ENCODE measurements at places on chromosomes 12 and 14. TPM values are rescaled to one million over a fixed set of nuclear protein-coding genes. Genes with fewer than 3 reads are reported as not detected.

DNA sequence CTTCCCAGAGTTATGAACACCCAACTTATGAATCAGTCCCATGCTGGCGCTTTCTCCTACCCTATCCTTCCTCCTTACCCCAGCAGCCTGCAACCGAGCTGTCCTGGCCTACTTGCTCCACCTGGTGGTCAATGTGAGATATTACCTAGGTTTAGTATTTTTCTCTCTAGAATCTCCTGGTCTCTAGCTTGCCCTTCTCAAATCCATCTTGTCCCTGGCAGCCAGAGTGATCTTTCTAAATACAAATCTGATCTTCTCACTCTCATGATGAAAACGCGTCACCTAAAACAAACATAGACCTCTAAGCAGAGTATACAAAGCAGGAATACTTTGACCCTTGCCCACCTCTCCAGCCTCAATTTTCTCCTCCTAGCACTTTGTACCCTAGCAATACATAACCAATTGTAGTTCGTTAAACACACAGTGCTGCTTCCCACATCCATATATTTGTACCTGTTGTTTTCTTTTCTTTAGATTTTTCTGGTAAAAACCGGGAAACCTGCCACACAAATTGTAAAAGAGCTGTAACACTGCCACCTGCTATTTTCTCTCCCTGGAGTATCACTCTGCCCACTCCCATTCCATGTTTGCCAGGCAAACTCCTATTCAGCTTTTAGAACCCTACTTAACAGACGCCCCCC, 20.0 kb upstream of the TCP11L2 start:
- no peaks in the 10 kb centered on the region for H3K27me3 ChIP-seq
- H3K4me1 ChIP-seq, result no peaks in the 10 kb centered on the region
- H3K4me3 ChIP-seq, result no peak overlapping the region
- H3K36me3 ChIP-seq, result no peaks in the 10 kb centered on the region
- no peak for DNase-seq

CELA1 gene
- not detected for total RNA-seq

GRCh38 chr12:33703221-33703620, 263.6 kb upstream of the SYT10 start:
- H3K27ac ChIP-seq, result no peak overlapping the region
- no peak for DNase-seq
- H3K4me1 ChIP-seq, result no peaks in the 10 kb centered on the region
- no peak overlapping the region for H3K4me3 ChIP-seq
- no peaks in the 10 kb centered on the region for H3K36me3 ChIP-seq
- no peaks in the 10 kb centered on the region for H3K27me3 ChIP-seq

TDRD9 gene
- total RNA-seq, result 0.74 TPM

GRCh38 chr12:4743046-4743445, 22.8 kb downstream of the GALNT8 start:
- DNase-seq, result no peak
- no peaks in the 10 kb centered on the region for H3K27me3 ChIP-seq
- no peak overlapping the region for H3K27ac ChIP-seq
- no peaks in the 10 kb centered on the region for H3K4me1 ChIP-seq
- H3K36me3 ChIP-seq, result no peaks in the 10 kb centered on the region
- no peak overlapping the region for H3K4me3 ChIP-seq

GRCh38 chr12:67326637-67327036, 57.5 kb downstream of the CAND1 start:
- no peak for DNase-seq
- H3K36me3 ChIP-seq, result no peaks in the 10 kb centered on the region
- no peaks in the 10 kb centered on the region for H3K4me1 ChIP-seq
- H3K27ac ChIP-seq, result no peak overlapping the region
- no peak overlapping the region for H3K4me3 ChIP-seq
- H3K27me3 ChIP-seq, result no peaks in the 10 kb centered on the region

DNA sequence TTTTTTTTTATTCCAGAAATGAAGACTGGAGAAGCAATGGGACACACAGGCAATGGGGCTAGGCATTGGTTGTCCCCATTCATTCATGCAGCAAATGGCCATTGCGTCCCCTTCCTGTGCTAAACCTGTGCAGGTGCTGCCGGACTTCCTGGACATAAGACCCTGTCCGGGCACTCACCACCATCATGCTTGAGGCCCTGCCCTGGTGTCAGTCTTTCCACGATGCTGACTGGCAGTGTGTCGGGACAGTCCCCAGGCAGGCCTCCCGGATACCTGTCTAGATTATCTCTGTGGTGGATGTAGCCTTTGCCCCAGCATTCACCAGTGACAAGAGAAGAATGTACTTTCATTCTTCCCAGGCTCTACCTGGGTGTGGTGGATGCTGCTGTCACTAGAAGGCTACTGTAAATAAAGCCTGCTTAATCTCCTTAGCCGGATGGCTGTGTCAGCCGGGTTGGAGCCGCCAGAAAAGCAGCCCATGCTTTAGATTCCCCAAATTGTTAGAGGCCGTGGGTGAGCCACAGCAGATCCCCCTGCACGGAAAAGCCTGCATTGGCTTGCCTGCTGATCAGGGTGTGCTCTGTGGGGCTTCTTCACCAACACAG, 94.5 kb upstream of the PARP11 start:
- H3K4me3 ChIP-seq, result no peak overlapping the region
- DNase-seq, result no peak
- no peak overlapping the region for H3K27ac ChIP-seq
- no peaks in the 10 kb centered on the region for H3K27me3 ChIP-seq
- H3K4me1 ChIP-seq, result no peaks in the 10 kb centered on the region

- no peak for DNase-seq
- H3K27me3 ChIP-seq, result no peaks in the 10 kb centered on the region
- no peak overlapping the region for H3K27ac ChIP-seq
- no peaks in the 10 kb centered on the region for H3K36me3 ChIP-seq
- H3K4me3 ChIP-seq, result no peak overlapping the region
- no peaks in the 10 kb centered on the region for H3K4me1 ChIP-seq
Measured at GRCh38 chr14:67133595-67134441, 55.4 kb upstream of the GARIN2 start.

IL31 gene
- not detected for total RNA-seq

- no peak for DNase-seq
- H3K27me3 ChIP-seq, result no peaks in the 10 kb centered on the region
- H3K36me3 ChIP-seq, result no peaks in the 10 kb centered on the region
Measured at GRCh38 chr12:12018454-12018853, 52.3 kb upstream of the BCL2L14 start.

DNA sequence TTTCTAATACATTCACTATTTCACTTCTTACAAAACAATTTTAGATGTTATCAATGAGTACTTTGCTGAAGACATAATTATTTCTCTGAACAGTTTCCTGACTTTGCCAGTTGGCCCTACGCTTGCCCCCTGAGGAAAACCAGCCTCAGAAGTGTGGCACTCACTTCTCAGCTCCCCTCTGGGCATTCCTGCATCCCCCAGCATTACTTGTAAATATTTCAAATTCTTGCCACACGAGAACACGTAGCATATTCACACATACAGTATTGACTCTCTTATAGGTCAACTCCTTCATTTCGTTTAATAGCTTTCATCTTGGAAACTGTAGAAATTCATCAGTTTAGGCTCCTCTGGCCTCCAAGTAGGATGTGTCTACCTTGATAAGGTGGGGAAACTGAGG, 65.2 kb downstream of the OTX2 start:
- no peak for DNase-seq
- no peaks in the 10 kb centered on the region for H3K36me3 ChIP-seq
- no peaks in the 10 kb centered on the region for H3K27me3 ChIP-seq

GRCh38 chr14:97848317-97848980, 1051.3 kb downstream of the VRK1 start:
- no peaks in the 10 kb centered on the region for H3K36me3 ChIP-seq
- no peak for DNase-seq
- H3K4me1 ChIP-seq, result no peaks in the 10 kb centered on the region
- no peak overlapping the region for H3K27ac ChIP-seq

DNA sequence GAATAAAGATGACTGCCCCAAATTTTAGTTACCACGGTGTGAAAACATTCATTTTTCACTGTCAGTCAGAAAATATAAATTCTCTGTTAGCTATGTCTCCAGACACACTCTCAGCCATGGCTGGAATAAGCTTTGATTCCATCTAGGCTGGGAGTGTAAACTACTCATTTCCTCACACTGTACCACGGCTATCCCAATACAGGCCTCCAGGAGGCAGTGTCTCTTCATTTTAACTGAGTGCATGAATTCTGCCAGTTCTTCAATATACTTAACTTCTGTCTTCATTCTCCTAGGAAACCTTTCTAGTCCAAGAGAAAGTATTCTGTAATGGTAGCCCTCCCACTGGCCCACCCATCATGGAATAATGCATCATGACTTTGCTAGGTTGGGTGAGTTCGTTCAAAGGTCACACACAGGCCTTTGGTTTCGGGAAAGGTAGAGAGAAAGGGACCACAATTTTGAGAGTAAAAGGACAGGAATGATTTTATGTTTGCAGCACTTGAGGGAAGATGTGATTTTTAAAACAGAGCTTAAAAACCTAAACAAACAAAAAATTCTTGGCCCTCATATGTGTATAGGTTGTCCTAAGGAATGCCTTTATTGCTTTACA, 381.1 kb downstream of the SEC23A start:
- H3K36me3 ChIP-seq, result no peaks in the 10 kb centered on the region
- H3K27ac ChIP-seq, result no peak overlapping the region

EML5 gene
- total RNA-seq, result 0.49 TPM

DNA sequence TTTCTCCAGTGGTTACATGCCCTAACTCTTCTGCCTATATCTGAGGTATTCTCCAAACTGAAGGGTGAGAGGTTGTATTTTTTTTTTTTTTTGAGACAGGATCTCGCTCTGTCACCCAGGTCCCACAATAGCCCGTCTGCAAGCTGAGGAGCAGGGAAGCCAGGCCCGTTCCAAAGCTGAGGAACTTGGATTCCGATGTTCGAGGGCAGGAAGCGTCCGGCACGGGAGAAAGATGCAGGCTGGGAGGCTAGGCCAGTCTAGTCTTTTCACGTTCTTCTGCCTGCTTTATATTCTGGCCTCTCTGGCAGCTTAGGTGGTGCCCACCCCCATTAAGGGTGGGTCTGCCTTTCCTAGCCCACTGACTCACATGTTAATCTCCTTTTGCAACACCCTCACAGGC, 67.0 kb upstream of the DYNC1H1 start:
- H3K27me3 ChIP-seq, result no peaks in the 10 kb centered on the region
- no peaks in the 10 kb centered on the region for H3K4me1 ChIP-seq
- no peak for DNase-seq
- H3K36me3 ChIP-seq, result peaks cover 84% of the 10 kb centered on the region

- H3K36me3 ChIP-seq, result no peaks in the 10 kb centered on the region
- peak overlapping the region; percentile 94 for H3K4me3 ChIP-seq
- H3K27me3 ChIP-seq, result no peaks in the 10 kb centered on the region
- DNase-seq, result no peak
Measured at GRCh38 chr12:56631790-56632700, 1.9 kb upstream of the BAZ2A start.

- H3K4me1 ChIP-seq, result peaks cover 23% of the 10 kb centered on the region
- H3K27ac ChIP-seq, result no peak overlapping the region
- H3K27me3 ChIP-seq, result no peaks in the 10 kb centered on the region
- DNase-seq, result no peak
Measured at GRCh38 chr14:59331217-59331616, 134.0 kb downstream of the GPR135 start.

GRCh38 chr12:54405573-54405972, 13.5 kb downstream of the ITGA5 start:
- H3K36me3 ChIP-seq, result peaks cover 9% of the 10 kb centered on the region
- DNase-seq, result no peak

GRCh38 chr12:78863482-78864402, 832 bp upstream of the SYT1 start:
- peak overlapping the region; percentile 42 for H3K27ac ChIP-seq
- peak overlapping the region; percentile 50 for H3K4me3 ChIP-seq
- no peaks in the 10 kb centered on the region for H3K36me3 ChIP-seq
- no peaks in the 10 kb centered on the region for H3K4me1 ChIP-seq
- no peaks in the 10 kb centered on the region for H3K27me3 ChIP-seq

DNA sequence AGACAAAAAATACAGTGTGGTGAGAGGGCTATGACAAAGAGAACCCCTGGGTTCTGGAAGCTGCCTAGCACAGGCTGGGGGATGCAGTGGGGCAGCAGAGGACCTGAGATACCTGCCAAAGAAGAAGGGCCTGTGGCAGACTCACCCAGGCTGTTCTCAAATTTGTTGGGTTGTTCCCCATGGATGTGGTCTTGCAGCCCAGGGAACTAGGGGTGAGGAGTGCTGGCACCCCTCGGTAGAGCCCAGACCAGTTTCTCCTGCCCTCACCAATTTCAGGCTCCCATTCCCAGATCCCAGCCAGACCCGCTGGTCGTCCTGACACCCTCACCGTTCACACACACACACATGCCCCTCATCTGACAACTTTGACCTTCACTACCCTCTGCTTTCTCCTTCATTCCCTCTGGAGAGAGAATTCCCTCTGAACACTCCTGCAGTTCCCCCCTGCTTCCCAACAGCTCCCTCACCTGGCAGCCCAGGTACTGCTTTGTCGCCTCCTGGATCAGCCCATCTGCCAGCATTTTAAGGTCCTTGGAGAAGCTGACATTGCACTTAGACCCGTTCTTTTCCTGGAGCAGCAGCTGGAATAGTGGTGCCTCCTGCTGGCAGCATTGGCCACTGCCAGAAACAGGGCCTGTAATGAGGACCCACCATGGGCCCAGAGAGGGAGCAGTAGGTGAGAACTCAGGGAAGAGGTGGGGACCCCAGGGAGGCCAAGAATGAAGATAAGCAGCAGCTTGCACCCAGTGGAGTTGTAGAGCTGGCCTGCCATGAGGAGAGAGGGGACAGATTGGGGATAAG, 5.9 kb upstream of the GDF11 start:
- peaks cover 19% of the 10 kb centered on the region for H3K4me1 ChIP-seq
- no peaks in the 10 kb centered on the region for H3K36me3 ChIP-seq
- no peaks in the 10 kb centered on the region for H3K27me3 ChIP-seq
- H3K27ac ChIP-seq, result peak overlapping the region; percentile 85
- no peak for DNase-seq

DNA sequence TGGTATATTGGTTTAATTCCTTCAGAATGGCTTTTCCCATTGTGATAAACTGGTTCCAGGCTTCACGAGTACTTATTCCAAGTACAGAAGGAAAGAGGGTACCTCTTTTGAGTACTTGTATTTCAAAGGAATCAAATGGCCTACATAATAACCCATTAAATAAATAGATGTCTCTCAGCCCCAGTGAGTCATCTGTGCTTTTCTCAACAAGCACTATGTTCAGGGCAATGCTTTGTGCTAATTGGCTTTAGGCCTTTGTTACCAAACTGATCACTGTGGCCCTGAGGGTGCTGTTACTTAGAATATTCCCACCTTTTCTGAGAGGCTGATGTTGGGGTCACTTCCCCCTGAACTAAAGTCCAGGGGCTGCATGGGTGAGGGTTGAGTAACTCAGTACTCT, 107.1 kb downstream of the LRRK2 start:
- H3K4me1 ChIP-seq, result no peaks in the 10 kb centered on the region
- no peak overlapping the region for H3K27ac ChIP-seq
- H3K4me3 ChIP-seq, result no peak overlapping the region
- no peaks in the 10 kb centered on the region for H3K27me3 ChIP-seq
- DNase-seq, result no peak
- H3K36me3 ChIP-seq, result no peaks in the 10 kb centered on the region

All from vagina (tissue), 2 donors.